Epithelial cell of prostate (primary cell): ENCODE measurements at places on chromosomes 3 and 15.

DNA sequence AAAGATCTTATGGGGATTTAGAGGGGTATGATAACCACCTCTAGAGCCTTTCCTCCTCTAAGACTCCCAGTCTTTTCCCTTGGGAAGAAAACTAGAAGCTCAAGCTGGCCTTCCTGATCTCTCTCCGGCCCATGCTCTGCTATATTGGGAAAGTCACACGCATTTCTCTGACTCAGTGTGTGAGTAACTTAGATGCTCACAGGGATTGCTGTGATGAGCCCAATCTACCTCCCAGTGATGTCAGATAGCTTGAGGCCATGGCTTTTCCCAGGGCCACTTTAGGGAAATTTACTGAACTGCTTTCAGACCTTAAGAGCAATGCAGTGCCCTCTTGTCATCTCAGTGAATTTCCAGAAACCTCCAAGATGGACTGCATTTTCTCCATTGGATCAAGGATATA, 8.6 kb upstream of the ST8SIA2 start:
- peak; percentile 14 for DNase-seq

- no peak for DNase-seq
Measured at GRCh38 chr15:100116416-100117190, 225.2 kb downstream of the ADAMTS17 start.

GRCh38 chr3:71511037-71511436, 72.5 kb downstream of the FOXP1 start:
- no peak for DNase-seq

GRCh38 chr3:72590732-72591221, 257.5 kb downstream of the SHQ1 start:
- DNase-seq = no peak

DNA sequence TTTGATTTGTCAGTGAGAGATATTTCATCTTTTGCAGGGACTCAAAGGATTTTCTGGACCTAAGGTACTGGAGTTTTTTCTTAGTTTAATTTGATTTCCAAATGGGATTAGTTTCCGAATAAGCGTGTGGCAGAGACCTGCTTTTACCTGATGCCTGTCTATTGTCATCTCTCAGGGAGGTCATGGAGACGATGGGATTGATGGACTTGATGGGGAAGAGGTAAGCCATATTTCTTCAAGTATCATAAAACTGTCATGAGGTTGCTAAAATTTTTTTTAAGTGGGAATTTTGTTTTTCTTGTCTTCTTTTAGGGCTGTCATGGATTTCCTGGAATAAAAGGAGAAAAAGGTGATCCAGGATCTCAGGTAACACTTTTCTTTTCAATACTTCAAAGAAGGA, 60.5 kb downstream of the COL6A5 start:
- DNase-seq = no peak

- DNase-seq = no peak
Measured at GRCh38 chr15:101464256-101464998, 25.1 kb downstream of the PCSK6 start.

DNA sequence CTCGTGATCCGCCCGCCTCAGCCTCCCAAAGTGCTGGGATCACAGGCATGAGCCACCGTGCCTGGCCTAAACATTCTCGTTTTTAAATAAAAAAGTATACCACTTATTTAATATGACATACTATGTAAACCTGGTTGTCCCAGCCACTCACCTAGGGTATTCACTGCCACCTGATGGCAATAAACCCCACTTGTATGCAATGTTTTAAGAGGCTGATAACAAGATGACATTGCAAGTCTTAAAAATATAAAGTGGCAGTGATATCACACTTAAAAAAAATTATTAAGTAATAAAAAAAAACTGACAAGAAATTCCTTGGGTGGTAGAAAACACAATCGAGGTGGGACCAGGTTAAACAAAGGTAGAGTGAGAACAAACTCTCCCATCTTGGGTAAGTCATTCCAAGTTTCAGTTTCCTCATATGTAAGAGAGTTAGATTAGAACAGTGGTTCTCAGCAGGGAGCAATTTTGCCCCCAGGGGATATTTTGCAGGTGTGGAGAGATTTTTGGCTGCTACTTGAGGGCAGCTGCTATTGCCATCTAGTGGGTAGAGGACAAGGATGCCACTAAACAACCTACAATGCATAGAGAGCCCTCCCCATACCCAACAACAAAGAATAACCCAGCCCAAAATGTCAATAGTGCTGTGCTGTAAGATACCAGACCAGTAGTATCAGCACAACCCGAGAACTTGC, 14.5 kb downstream of the ARF4 start:
- DNase-seq = peak; percentile 36

DNA sequence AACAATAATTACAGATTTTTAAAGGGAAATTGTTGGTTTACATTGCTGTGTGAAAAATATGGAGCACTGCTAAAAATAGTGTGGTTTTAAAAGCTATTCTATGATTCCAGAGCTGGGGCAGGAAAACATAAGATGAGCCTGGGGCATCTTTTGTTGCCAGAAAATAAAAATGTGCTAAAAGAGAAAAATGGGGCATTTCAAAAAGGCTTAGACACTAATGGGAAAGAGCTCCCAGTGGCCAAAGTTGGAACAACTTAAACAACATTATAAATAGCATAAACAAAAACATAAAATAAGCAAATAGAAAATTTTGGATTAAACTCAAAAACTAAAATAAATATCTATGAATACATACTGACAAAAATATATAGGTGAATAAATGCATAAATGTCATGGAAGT, 478.9 kb downstream of the NLGN1 start:
- no peak for DNase-seq

DNA sequence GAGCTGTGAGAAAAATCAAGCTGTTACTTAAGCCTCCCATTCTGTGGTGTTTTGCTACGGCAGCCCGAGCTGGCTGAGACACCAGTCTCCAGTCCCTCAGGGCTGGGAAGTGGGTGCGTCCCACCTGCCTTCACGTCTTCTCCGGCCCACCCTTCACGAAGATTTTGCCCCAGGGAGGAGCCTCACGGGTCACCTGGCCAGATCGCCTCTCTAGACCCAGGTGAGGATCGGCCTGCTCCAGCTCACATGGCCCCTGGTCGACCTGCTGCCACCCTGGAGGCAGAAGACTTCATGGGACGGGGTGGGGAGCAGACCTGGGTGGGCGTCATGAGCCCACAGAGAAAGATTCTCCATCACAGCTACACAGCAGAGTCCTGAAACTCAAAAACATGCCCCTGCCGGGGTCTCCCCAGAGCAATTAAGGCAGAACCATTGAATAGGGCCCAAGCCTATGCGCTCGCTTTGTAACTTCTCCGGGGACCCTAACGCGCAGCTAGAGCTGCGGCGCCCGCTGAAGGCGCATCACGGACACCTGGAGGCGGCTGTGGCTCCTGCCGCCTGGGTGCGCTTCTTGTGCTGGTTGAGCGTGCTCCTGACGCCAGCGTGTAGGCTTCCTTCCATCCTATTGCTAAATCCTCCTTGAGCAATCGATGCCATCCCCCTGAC, 92.6 kb upstream of the ALDH1A3 start:
- DNase-seq = no peak

DNA sequence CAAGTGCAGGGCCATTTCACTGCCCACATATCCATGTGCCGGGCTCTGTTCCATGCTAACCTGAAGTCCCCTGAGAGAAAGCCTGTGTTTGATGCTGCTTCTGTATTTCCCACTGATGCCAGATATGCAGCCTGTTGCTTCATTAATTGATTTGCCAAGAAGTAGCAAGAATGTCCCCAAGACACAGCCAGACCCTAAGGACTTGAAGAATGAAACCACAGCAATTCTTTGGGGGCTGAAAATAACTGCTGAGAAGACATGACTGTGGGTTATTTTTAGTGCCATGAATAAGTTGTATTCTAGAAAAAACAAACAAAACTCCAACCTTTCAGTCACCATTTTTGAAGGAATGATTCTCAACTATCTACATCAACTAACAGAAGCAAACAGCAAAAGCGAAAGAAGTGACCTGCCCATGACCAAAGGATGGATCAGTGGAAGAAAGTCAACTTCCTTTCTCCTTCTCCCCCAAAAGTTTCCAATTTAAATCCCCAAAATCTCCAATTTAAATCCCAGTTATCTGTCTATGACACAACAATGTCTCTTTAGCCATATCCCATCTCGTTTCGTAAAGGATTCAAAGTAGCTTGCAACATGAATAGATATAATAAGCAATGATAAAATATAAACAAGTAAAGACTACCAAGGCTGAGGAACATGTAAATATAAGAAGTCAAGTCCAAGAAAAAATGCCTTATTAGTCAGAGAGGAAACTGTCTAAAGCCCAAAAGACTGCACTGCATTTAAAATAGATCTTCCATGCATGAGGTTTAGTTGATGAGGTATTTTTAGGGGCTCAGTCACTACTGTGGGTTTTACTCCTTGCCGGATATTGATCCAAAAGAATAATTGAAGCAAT, 226.8 kb downstream of the DTWD1 start:
- no peak for DNase-seq

GRCh38 chr3:8743021-8743601, 9.5 kb downstream of the CAV3 start:
- no peak for DNase-seq

DNA sequence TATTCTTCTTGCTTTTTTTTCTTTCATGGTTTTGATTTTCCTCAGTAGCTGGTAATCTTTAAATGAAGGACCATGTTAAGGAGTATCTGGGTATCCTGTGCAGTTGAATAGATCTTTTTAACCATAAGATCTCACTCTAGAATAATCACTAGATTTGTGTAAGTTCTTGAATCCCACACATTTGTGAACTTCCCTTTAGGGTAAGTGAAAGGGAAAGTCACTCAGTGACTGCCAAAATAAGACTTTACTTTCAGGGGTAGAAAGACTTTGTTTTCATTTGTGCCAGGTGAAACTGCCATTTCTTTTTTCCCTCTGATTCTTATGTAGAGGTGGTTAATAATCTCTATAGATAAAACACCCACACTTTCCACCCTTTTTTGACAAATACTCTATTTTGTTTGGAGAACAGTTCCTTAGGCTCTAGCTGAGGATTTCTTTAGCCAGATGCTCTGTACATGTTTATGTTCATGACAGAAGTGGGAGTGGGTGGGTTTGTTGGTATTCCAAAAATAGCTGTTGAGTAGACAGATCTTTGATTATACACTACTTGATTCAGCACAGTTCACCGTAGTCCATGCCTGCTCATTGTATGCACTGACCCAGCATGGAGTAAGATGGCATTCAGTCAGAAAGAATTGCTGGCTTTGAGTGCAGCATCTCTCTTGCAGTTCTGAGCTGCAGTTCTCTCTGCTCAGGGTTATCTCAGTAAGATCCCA, 28.5 kb downstream of the LRRC49 start:
- DNase-seq = no peak

GRCh38 chr15:63243776-63244175, 33.6 kb upstream of the APH1B start:
- no peak for DNase-seq

DNA sequence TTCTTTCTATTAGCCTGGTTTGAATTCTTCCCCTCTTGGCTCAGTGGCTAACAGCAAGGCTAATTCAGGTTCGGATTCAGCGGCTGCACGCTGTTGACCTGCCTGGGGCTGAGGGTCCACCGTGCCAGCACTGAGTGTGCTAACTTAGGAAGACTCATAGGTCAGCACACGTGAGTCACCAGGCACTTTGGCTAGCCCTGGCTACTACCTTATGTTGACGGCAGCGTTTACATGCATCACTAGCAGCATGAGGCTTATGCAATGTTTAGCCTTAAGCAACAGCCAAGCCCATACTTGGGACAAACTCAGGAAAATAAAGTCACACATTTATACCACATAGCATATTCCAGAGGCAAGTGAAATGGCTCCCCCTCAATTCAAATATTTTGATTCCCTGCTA, 137.7 kb downstream of the RAB11A start:
- DNase-seq = peak; percentile 26

DNA sequence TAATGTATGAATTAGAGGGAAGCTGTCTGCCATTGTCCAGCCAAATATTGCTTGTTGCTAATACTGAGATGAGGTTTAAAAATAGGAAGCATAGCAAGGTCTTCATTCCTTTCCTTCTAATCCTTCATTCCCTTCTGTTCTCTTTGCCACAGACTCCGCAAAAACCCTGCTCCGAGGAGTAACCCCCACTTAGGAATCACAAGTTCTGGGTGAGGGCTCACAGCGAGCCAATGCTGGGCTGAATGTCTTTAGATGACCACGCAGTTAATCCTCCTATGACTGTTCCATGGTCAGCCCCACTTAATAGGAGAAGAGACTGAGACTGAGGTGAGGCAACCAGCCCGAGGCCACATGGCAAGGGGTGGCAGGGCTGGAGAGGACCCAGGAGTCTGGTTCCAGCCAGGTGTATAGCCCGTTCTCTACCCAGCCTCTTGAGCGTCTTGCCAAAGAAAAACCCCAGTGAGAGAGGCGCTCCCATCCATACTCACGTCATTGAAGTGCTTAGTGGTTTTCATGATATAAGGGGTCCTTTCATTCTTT, 44.9 kb upstream of the CTSH start:
- no peak for DNase-seq
